ENCODE measurements at places on chromosomes 7 and 10.

GRCh38 chr7:65235586-65235985 is 138.1 kb upstream of the ZNF92 start:
- DNase-seq: no peak

DNA sequence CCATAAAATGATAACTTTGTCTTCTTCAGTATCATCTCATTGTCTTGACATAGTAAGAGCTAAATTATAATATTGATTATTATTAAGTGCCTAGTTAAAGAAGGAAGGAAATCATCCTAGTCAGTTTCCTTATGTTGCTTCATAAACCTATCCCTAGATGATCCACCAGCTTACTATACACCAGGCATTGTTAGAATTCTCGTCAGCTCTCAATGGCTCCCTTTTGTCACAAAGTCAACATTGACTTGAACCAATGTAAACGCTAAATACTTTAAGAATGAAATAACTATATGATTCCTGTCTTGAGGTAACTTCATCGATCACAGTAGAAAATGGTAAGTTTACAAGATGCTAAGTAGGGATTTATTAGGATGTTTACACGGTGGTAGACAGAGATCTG is 1162.9 kb downstream of the CNTNAP2 start:
- no peak for DNase-seq

DNA sequence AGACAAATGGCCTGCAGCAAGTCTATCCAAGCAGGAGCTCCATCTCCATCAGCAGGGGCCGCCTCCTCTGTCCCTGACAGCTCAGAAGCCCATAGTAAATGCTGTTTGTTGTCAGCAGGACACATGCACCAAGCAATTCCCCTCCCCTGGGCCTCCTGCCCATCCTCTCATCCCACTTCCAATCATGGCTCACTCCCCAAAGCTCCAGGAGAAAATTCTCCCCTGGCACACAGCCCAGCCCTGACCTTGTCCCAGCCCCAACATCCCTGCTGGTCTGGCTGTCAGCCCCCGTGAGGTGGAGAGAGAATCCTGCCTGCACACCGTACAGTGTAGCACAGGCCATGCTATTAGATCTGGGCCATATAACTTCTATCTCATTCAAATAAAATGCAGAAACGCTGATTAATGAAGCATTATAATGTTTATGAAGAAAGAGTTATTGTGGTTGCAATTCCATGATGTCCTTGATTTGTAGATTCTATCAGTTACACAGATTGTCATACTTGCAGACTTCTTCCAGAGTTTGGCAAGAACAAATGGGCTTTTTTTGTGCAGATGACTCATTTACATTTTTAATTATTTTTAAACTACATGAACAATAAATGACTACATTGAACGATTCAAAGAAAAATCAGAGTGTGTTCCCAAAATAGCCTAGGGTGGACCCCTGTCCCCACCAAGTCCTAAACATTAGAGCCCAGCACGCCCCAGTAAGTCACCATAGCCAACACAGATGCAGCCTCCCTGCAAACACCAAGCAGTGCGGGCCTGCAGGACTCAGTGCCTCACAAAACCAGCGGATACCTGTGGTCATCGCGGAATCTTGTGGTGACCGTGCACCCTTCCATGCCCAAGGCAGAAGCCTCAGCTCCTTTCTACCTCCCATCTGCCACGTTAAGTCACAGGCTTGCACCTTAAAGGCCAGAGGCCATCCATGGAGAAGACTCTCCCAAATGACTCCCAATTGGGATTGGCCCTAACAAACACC is 70.1 kb downstream of the COBL start:
- no peak for DNase-seq

DNA sequence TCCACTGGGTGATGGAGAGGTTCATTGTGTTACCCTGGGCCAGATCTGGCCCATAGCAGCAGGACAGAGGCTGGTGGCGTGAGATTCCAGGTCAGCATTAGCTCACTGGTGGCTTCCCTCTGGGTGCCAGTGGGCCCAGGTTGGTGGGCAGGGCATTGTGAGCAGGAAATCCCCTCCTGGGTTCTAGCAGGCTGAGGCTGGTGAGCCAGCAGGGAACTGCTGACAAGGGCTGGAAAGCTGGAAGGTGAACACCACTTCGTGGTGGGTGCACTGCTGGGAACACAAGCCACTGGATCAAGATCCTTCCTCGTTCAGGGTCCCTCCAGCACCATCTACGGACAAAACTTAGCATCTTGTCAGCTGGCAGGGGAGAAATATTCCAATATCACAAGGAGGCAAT is 259.2 kb upstream of the FZD1 start:
- no peak for DNase-seq

- no peak for DNase-seq
These were observed 268.0 kb downstream of the PHTF2 start for GRCh38 chr7:78066599-78066998.

- no peak for DNase-seq
These were observed 1182.4 kb downstream of the DNAJB9 start for GRCh38 chr7:109752068-109752467.
